Stimulated activated CD8-positive, alpha-beta memory T cell treated with anti-CD3 and anti-CD28 coated beads, Interleukin-7, amount 100 ng/mL, for 1 hour (primary cell): ENCODE measurements at places on chromosomes 11 and 22.

GRCh38 chr22:43851058-43851978, 11.0 kb downstream of the SULT4A1 start:
- DNase-seq, result no peak

- no peak for DNase-seq
Observed at GRCh38 chr22:41469218-41469851, 418 bp downstream of the ACO2 start.

DNA sequence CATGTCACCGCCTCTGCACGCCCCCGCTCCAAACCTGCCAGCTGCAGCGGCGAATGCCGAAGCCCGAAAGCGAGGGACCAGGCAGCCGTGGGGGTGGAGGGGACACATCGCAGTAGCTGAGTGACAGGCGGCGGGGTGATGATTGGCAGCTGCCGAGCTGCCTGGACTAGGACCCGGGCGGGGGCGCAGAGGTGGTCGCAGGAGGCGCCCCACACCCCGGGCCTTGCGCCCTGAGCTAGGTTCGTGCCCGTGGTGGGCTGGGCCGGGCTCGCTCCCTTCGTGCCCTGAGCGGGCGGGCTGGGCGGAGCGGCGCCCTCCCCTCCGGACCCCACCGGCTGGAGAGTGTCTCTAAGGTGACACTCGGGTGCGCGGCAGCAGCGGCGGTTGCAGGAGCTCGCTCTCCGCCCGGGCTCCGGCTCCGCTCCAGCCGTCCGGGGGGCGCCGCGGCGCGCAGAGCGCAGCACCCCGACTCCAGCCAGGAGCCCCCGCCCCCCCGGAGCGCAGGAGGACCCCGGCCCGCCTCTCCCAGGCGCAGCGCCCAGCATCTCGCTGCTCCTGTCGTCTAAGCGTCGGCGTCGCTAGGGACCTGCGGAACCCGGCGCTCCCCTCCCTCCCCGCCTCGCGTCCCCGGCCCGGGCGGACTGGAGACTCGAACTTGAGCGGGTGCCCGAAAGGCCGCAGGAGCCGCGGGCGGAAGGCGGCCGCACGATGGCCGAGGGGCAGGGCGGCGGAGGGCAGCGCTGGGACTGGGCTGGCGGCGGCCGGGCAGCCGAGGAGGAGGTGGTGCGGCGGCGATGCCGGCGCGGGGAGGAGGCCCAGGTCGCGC, 14.5 kb upstream of the DGKZ start:
- no peak for DNase-seq

DNA sequence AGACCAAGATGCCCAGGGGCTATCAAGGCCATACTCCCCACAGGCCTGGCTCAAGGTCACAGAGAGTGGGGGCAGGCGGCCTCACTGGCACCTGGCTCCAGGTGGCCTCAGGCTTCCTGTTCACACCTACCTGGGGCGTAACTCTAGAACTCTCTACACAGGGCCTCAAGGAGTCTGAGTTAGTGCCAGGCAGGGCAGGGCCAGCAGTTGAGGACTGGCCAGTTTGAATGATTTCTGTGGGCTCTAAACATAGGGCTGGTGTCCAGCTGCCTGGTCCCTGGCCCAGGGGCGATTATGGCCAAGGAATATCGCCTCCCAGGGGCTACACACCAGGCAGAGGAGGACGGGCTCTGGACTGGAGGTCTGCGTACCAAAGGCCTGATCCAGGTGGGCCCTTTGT, 79.2 kb downstream of the WNT7B start:
- DNase-seq, result no peak

DNA sequence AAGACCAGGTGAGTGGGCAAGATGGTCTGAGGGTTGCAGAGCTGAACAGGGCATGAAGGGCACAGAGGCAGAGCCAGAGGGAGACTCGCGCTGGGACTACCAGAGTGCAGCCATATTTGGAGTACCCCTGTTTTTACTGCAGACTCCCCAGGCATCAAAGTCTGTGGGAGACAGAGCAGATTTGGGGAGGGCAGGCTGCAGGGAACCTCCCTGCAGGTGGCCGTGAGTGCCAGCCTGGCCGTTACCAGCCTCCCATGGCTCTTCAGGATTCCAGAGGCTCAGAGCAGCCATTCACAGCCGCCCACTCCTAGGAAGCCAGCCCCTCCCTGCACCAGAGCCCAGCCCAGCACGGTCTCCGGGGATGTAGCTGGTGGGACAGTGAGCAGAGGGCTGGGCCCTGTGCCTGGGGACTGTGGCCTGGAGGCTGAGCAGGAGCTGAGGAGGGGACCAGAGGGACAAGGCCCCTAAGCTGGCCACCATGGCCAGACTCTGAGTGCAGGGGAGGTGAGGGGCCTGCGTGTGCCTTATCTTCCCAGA, at the start of gene SEPTIN3:
Gene SEPTIN3 (plus strand): TSS at position 334 of the 537 bp plus-strand sequence. CDS start 2,050 bp downstream, outside the sequence.
- no peak for DNase-seq

GRCh38 chr11:14248580-14248981, 110.4 kb downstream of the RRAS2 start:
- no peak for DNase-seq

- DNase-seq, result no peak
Observed at GRCh38 chr11:117579161-117579560, 217.9 kb downstream of the DSCAML1 start.
